Effector CD4-positive, alpha-beta T cell (primary cell): ENCODE measurements at places on chromosomes 11 and 22.

- DNase-seq, result no peak
These were observed 24.9 kb downstream of the IMMP1L start for GRCh38 chr11:31484497-31484896.

DNA sequence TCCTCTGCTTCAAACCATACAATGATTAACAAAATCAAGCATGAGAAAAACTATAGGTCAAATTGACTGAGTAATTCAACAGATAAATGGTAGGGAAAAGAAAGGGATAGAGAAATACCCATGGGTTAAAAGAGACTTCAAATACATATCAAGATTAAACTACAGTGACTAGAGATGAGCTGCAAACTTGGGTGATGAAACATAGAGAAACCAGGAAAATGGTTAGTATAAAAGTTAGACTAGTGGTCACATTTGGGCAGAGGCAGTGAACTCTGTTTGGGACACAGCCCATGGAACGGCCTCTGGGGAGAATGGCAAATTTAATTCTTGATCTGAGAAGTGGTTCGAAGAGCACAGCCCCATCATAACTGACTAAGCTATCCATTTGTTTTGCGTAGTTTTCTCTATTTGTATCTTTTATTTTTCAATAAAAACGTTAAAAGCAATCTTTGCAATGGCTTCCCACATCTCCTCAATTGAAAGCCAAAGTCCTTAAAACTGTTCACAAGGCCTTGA lies 99.4 kb downstream of the APIP start:
- DNase-seq, result no peak

GRCh38 chr11:3201112-3201581 lies 17.5 kb downstream of the MRGPRG start:
- no peak for DNase-seq

DNA sequence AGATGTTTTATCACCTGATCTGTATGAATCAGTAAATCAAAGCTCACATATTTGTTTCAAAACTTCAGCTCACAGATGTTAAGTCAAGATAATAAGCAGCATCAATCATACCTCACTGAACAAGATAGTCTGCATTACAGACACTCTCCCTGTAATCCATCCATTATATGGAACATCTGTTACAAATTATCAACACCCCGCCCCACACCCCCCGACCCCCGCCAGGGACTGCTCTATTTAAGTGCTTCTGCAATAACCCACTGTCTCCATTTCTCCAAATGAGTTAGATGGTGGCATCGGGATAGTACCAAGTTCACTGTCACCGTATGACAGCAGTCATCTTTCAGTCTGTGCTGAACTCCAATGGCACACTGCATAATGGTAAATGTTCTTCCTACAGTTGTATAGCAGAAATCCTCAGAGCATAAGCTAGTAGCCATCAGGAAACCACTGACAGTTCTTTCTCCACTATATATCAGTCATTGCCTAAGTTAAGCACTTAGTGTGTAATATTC lies 447.0 kb upstream of the ARHGAP42 start:
- DNase-seq, result no peak

DNA sequence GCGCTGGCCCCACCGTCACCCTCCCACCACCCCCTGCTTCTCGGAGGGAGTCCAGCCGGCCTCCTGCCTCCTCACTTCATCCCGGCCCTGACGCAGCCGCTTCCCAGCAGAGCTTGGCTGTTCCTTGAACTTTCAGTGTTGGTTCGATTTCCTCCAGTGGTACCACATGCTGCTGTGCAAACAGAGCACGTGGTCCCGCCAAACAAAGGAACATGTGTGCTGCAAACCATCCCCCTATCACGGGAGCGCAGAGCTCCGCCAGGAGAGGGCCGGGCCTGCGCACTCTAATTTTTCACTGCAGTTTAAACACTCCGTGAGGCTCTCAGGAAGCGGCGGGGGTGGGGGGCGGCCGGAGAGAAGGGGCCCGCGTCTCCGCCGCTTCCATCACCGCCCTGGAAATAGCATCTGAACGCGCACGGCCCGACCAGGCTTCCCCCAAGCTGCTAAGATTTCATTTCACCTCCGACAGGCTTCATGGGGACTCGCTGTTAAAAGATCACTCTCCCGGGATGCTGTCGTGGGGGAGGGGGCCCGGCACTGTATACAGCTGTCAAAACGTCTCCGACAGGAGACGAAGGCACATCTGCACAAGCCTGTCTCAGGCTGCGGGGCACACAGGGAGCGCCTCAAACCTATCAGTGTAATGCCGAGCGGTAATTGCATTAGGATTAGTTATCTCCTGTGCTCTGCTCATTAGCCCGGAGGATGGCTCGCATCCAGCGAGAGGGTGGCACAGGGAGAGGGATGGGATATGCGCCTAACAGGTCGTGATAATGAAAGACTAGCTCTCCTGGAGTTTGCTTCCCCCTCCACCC lies 269.9 kb upstream of the SORL1-AS1 start:
- no peak for DNase-seq

DNA sequence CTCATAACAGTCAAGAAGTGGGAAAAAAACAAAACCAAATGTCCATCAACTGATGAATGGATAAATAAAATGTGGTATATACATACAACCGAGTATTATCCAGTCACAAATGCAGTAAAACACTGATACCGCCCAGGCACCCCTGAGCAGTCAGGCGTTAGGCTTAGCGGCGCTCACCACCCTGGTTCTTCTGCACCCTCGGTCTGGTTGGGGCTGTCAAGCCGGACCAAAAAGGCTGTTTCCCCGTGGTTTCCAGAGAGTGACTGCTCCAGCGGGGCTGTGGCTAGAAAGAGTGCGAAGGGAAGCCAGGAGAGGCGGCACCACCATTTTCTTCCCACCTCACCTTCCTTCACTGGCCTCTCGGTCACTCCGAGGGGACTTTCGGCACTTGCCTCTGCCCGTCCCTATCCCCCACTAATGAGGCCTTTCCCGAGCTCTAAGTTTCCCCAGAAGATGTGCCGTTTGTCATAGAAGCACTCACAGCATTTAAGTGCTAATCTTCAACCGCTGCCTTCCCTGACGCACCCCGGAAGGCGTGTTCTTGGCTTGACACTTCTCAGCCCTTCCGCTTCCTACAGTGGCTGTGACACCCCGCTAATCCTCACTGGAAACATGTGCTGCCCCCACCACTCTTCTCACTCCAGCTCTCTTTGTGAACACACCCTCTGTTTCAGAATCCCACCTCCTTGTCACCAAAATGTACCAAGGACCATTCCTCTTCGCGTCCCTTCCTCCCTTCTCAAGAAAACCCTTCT lies 42.4 kb downstream of the FCHSD2 start:
- no peak for DNase-seq

GRCh38 chr11:75454987-75455386 lies 22.0 kb upstream of the KLHL35 start:
- no peak for DNase-seq

- DNase-seq, result peak; percentile 37
These were observed 561 bp downstream of the TRMT112 start for GRCh38 chr11:64316672-64317324.

DNA sequence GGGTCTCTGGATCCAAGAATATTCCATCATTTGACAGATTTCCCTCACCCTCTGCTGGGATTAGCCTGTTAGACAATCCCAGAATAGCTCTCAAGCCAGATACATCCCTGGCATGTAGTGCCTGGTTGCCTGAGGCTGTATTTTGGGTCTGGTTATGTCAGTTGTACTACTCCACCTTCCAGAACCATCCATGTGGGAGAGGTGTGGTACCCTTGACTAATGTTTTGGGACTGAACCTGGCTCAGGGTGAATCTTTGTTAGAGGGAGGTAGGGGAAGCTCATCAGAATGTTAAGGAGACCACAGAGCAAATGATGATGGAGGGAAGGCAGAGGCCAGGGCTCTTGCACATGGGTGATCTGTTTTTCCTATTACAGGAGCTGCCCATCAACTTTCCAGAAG lies 5.2 kb downstream of the C11orf52 start:
- no peak for DNase-seq

GRCh38 chr11:1117992-1118391 lies 39.8 kb upstream of the MUC5AC start:
- no peak for DNase-seq

DNA sequence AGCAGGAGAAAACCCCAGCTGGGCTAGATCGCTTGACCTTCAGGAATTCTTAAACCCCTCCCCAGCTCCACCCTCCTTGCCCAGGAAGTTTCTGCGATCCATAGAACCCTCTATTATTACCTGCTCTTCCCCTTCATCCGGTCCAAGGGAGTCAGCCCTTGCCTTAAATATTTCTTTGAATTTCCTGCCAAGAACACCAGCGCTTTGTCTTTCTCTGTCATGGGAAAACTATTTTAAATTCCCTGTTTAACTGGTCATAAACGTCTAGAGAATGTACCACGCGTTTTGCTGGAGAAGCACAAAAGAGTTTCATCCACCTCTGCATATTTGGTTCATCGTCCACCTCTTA lies 496 bp upstream of the TRAF6 start:
- DNase-seq, result no peak

GRCh38 chr22:30497466-30498150 lies 7.9 kb downstream of the SEC14L4 start:
- no peak for DNase-seq

DNA sequence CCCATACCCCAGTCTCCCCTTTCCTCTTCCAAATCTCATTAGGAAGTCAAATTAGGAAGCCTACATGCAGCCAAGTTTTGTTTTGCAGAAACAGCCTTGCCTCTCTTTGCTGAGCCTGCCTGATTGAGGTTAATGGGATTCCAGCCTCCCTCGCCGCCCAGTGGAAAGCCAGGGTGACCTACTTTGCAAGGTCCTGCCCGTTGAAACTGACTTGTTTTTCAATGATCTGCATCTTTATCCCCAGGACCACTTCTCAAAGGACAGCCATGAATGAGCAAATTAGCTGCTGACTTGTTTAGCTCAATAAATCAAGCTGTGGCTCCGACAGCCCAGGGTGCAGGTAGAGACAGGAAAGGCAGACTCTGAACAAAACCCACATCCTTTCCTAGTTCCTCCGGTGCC lies 110.4 kb downstream of the RRAS2 start:
- DNase-seq, result no peak

- DNase-seq, result no peak
These were observed 82.5 kb upstream of the PICALM start for GRCh38 chr11:86151174-86152005.

DNA sequence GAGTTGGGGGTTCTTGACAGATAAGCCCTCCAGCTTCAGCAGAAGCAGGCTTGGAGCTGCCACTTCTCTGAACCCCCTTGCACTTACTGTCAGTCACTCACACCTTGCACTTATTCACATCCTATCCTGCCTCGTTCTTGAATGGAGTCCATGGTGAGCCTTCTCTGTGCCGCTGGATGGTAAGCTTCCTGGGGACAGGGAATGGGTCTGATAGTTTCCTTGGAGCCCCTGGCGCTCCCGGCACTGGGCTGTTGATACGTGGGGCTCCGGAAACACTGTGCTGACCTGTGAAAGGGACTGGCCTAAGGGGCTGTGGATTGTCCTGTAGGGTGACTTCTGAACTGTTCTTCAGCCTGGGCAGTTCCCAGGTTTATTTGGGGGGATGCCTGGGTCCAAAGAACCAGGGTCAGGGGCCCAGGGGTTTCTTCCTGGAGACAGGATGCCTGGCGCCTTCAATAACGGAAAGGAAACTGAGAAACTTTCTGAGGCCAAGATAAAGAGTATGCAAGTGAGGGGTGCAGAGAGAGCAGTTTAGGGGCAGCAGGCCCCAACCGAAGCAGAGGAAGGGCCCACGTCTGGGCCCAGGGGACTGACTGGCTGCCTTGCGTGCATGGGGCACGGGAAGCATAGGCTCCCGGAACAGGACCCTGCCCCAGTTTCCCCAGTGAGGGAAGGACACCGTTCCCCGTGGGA lies 709 bp upstream of the ST3GAL4 start:
- no peak for DNase-seq

DNA sequence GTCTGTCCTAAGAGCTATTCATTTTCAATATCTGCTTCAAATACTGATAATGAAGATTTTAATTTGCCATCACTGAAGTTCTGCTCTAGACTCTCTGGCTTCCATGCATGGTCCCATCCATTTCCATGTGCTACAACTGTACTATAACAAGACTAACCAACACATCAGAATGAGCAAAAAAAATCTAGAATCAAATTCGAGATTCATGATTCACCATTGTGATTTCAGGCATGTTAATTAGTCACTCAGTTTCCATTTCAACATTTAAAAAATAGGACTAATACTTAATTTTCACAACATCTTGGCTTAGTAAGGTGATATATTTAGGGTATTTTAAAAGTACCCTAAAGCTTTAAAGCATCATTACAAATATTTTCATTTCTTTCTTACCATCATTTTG lies 22.8 kb downstream of the PICALM start:
- no peak for DNase-seq

DNA sequence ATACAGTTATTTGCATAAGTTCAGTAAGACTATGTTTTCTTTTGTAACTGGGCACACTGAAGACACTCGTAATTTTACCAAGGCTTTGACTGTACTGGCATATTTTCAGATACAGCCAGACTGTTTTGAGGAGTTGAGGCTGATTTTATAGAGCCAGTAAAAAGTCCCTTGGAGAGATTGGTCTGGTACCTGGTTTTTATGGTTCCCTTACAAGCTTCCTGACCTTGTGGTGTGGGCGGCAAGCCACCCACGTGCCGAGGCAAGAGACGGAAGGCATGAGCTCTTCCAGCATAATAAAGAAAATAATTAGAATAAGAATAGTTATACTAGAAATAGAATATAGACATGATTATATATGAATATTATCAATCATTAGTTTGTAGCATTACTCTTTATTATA lies 11.3 kb upstream of the GSTP1 start:
- DNase-seq, result no peak

- DNase-seq, result no peak
These were observed 87.2 kb downstream of the LARGE2 start for GRCh38 chr11:46009647-46010046.
